ENCODE measurements at places on chromosomes 4 and X.

GRCh38 chr4:141352909-141353525, 132.3 kb downstream of the ZNF330 start:
- DNase-seq, result peak; percentile 86

- no peak for DNase-seq
Measured at GRCh38 chrX:15856222-15856587, 1.6 kb upstream of the AP1S2 start.

- no peak for DNase-seq
Measured at GRCh38 chr4:98517218-98518021, 141.0 kb downstream of the TSPAN5 start.

DNA sequence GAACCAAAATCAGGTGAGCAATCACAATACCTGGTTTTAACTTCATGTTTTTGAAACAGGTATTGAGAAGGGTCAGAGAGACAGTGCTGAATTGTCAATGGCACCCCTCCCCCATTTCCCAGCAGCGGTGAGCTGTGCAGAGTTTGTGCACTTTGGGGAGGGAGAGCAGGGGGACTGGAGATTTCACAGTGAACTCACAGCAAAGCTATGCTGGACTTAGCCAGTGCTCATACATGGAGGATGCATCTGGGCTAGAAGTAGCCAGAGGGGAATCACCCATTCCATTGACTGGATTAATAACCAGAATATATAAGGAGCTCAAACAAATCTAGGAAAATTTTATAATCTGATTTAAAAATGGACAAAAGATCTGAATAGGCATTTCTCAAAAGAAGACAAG, 612.6 kb downstream of the STPG2 start:
- no peak for DNase-seq

DNA sequence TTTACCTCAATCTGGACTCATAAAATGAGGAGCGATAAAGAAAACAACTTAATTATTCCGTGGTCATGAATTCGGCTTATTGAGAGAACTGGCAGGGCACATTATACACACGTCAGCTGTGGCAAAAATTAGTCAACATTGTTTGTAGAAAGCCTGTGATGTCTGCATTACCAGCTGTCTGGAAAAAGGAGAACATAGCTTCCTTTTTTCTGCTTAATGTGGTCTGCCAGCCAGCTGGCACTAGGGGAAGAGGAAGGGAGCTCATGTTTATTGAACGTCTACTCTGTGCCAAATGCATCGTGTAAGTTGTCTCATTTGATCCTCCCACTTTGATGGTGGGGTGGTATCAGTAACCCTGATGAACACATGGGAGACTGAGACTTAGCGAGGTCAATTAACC, 367.6 kb downstream of the ARHGAP24 start:
- DNase-seq, result no peak

- no peak for DNase-seq
Measured at GRCh38 chr4:3314706-3315260, 22.0 kb downstream of the RGS12 start.

DNA sequence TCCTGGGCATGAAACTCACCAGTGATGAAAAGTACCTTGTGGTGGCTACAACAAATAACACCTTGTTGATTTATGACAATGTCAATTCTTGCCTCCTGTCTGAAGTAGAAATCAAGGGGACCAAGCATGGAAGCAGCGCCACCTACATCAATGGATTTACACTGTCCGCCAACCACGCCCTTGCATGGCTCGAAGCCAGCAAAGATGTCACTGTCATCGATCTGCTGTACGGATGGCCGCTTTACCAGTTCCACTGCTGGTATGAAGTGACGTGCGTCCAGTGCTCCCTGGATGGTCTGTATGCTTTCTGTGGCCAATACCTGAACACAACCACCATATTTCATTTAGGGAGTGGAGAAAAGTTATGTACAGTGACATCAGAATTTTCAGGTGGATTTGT, 200.5 kb downstream of the NWD2 start:
- no peak for DNase-seq

DNA sequence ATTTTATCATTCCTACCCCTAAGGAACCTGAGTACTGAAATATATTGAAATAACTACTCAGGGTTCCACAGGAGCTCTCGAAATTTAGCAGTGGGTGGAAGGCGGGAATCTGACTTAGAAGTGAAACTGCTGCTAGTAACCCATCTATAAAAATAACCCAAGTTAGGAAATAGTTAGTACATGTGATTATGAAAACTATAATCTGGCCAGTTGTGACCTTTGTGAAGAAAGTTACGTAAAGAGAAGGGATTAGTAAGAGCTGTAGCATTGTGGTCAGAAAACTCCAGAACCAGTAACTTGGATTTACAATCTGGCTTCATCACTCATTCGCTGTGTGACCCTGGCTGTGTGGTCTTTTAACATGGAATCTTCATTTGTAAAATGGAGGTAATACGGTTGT, 175.5 kb downstream of the RAPGEF2 start:
- DNase-seq, result no peak

DNA sequence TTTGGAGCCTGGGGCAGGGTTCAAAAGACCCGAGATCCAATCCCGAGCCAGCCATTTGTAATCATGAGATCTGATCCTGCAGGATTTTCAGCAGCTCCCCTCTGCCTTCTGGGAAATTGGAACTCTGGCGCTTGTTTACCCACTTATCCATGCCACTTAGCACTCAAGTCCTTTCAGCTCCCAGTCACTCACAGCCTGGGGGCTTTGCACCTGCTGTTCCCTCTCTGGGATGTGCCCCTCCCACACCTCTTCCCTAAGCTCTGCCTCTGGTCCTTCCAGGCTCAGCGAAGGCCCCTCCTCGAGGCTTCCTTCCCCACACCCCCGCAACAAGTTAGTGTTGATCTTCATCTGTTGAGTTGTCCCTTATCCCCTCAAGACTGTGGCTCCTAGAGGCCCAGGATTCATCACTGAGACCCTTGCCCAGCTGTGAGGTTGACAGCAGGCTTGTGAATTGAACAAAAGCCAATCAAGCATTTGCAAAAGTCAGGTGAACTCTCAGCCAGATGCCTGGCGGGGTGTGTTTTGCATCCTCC, 99.1 kb upstream of the AFAP1 start:
- DNase-seq, result no peak

GRCh38 chr4:126784966-126785580, 847.7 kb upstream of the INTU start:
- peak; percentile 60 for DNase-seq

All from fibroblast of skin of back (primary cell).